NCI-H1694 (cell line): ENCODE measurements at places on chromosomes 5 and 9.

GRCh38 chr5:143309661-143310431 lies 93.6 kb downstream of the NR3C1 start:
- DNase-seq = no peak

DNA sequence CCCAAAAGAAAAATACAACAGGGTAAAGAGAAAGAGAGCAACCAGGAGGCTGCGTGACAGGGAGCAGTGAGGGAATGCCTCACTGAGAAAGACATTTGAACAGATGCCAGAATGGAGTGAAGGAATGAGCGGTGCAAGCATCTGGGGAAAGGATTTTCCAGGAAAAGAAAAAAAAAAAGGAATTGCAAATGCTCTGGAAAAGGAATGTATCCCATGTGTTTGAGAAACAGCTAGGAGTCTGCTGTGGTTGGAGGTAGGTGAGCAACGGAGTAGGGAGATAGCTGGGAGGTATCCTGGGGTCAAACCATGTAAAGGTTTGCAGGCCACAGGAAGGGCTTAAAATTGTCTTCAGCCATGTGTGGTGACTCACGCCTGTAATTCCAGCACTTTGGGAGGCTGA lies 23.6 kb upstream of the CEMIP2 start:
- DNase-seq = no peak

- DNase-seq = no peak
Observed at GRCh38 chr9:81980568-81980967, 8.0 kb upstream of the SPATA31D1 start.

GRCh38 chr5:107321906-107322305 lies 348.8 kb downstream of the EFNA5 start:
- no peak for DNase-seq

GRCh38 chr5:6885581-6885980 lies 172.3 kb downstream of the TENT4A start:
- no peak for DNase-seq

DNA sequence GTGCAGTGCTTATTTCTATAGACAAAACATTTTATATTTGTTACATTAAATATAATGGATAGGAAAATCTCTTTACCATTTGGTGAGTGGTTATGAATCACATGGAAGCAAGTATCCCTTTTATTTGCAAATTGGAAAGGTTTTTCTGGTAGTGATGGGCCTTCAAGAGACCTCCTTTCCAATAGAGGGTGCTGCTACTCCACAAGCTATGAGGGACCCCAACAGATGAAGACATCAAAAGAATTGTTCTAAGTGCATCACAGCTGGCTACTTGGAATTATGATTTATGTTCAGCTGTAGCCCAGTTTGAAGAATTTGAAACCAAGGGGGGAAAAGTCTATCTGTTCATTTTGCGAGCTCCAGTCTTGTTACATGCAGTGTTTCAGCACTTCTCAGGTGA lies 493.7 kb upstream of the SGCD start:
- no peak for DNase-seq
